ENCODE measurements at places on chromosomes 2 and 18.

- no peak for DNase-seq
These were observed 97.6 kb downstream of the C1D start for GRCh38 chr2:67965246-67965645.

- DNase-seq: no peak
These were observed 5.9 kb downstream of the GEN1 start for GRCh38 chr2:17759805-17760204.

- DNase-seq: no peak
These were observed 39.9 kb upstream of the ELOA2 start for GRCh38 chr18:47075098-47075883.

- no peak for DNase-seq
These were observed 10.9 kb upstream of the DLX2 start for GRCh38 chr2:172113617-172114016.

DNA sequence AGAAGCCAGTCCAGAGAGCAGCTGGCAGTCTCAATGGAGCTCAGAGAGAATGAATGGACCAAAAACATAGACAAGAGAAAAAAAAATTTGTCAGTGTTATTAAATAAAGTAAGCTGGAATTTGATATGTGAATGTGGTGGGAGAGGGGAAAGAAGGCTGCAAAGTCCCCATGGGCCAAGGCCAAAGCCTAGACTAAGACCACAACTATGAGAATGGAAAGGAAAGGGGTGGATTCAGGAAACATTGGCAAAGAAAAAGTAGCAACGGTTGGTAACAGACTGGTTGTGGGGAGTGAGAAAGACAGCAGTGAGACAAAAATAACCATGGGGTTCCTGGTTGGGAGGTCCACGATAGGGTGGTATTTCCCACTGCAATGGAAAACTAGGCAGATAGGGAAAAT lies 47.0 kb downstream of the ZEB2 start:
- DNase-seq: no peak

- no peak for DNase-seq
These were observed 36.5 kb downstream of the COLEC12 start for GRCh38 chr18:463827-464541.

DNA sequence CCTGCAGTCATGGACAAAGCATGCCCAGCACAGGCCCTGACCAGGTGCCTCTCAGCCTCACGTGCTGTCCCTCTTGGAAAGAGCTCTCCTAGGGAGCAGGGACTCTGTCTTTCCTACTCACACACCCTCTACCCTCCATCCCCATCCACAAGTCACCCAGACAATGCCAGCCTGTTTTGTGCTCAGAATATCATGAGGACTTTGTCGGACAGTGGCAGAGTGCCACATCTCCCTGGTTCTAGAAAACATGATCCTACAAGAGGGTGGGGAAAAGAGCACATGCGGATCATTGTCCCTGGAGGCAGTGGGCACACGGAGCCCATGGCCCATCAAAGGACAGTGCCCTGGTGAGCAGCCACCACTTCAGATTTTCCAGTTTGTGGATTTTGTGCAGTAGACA lies 3.7 kb upstream of the MAL start:
- no peak for DNase-seq

DNA sequence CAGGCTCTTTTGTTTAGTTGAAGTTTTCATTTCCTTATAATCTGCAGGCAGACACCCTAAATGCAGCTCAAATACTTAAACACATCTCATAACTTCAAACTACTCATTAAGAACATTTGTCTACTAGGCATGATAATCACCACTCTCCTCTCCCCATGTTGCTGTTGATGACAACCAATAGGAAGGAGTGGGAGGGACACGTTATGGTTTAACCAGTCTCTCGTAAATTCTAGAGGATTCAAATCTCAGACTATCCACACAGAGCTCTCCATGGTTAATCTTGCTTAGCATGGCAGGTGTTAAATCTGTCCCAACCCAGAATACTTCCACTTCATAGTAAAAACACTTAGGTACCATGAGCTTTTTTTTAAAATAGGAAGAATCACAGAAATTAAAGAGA lies 127.4 kb upstream of the AQP4 start:
- DNase-seq: no peak

- DNase-seq: no peak
These were observed 20.6 kb upstream of the EPAS1 start for GRCh38 chr2:46276642-46277041.

GRCh38 chr18:49858309-49859020 lies 45.1 kb upstream of the ACAA2 start:
- DNase-seq: peak; percentile 37

GRCh38 chr18:13608791-13609532 lies 117.4 kb downstream of the FAM210A start:
- DNase-seq: no peak

GRCh38 chr18:77811503-77811902 lies 561.9 kb downstream of the GALR1 start:
- DNase-seq: no peak

DNA sequence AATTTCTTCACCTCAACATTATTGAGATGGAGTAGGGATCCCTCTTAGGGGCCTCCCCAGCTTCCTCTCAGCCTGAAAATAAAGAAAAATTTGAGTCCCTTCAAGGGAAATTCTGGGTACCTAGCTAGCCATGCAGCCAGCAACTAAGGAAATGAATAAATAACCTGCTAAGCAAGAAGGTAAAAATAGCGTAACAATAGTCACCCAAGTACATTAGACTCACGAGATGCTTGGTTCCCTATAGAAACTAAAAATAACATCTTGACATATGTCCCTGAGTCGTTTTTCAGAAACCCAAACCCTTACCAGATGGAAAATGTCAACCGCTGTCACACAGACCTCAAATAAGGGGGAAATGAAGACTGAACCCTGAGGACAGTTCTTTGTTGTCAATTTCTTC lies 51.9 kb downstream of the CACNB4 start:
- DNase-seq: no peak

- DNase-seq: peak; percentile 3
These were observed 46.7 kb upstream of the BARD1 start for GRCh38 chr2:214856137-214856536.

GRCh38 chr2:9108210-9108967 lies 98.2 kb upstream of the ASAP2 start:
- DNase-seq: no peak
